ENCODE measurements at places on chromosomes 7 and 10.
A peak's percentile ranks its signal among the peaks of the same experiment; 100 is the strongest.

DNA sequence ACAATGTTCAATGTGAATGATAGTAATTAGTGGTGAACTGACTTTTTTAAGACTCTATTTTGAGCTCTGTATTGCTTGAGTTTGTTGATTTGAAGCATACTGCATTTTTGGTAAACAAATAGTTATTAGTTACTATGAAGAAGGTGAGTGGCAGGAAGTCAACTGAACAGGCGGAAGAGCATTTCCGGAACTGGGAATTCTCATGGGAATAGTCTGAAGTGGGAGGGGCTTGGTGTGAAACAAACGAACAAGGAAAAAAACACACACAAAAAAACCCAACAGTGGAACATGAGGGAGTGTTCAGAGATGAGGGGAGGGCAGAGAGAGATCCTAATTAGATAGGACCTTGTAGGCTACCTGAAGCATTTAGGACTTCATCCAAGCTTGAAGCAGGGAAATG lies 43.9 kb upstream of the C1QL3 start:
- no peak for DNase-seq

DNA sequence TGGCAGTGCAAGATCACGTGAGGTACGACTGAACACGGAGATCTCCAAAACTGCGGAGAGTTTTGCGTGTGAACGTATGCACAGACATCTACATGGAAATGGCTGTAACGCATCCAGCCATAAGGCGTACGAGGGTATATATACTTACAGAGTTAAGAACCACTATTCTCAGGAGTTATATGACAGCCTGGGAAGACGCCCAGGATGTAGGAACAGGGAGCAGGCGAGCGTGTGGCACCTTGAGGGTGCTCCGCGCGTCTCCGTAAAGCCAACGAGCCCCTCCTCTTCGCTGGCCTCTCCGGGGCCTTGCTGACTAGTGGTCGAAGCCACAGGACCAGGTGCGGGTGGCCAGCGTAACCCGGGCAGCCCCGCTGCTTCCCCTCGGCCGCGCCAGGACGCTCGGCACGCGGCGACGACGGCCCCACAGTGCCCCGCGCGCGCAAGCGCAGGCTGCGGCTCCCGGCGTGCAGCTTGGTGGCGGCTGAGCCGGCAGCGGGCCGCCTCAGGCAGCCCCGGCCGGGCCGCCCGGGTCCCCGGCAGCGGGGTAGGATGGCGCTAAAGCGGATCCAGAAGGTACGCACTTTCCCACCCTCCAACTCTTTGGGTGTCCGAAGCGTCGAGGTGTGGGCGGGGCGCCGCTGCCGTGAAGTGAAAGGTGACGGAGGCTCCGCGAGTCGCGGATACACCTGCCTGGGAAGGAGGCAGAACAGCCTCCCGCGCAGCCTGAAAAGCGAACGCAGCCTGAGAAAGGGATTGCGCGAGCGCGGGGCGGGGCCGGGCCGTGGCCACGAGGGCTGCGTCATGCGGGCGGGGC lies at the start of gene UBE2D4:
Gene UBE2D4, plus strand, starts transcription at position 453 of the 814 bp plus-strand sequence. Its CDS starts 97 bp downstream, at position 550.
- peak; percentile 71 for DNase-seq

GRCh38 chr7:117784315-117784714 lies 88.9 kb downstream of the CTTNBP2 start:
- DNase-seq = no peak

DNA sequence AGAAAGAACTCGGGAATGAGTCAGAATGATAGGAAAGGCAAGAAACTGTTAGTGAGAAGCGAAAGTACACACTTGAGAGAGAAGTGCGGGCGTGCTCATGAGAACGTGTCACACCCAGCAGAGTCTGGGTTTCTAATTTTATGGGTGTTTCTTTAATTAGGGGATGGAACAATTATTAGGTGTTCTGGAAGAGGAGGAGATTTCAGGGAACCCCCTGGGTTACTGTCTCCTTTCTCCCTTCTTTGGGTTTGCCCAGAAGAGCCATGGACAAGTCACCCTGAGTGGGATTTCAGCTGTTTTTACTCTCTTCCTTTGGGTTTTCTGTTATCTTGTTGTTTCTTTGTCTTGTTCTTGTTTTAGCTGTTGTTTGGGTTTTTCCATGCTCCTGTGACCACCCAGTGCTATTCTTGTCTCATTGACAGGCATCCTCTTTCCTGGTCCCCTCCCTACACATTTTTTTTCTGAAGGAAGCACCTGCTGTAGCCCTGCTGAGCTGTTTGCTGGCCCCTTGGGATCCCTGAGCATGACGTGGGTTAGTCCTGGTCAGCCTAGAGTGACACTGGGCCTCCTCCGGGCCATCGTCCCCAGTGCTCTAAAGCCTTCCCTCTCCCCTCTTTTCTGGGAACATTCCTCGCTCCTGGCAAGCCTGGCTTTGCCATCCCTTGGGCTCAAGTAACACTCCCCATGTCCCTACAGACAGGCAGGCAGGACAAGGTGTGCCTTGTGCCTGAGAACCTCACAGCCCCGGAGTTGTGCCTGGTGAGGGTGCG lies 3.5 kb downstream of the SH2D4B start:
- no peak for DNase-seq

- no peak for DNase-seq
Measured at GRCh38 chr7:18844735-18845134, 272.7 kb downstream of the TWIST1 start.

DNA sequence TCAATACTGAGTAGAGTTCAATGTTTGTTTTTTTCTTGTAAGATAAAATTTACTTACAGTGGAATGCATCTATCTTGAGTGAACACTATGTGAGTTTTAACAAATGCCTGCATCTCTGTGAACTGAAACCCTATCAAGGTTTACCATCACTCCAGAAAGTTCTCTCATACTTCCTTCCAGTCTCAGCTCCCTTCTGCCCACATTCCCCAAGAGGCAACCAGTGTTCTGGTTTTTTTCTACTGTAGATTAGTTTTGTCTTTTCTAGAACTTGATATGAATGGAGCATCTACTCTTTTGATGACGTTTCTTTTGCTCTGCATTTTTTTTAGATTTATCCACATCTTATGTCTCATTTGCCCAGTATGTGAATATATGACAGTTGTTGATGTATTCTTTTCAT lies 17.1 kb downstream of the WIPI2 start:
- DNase-seq = no peak

DNA sequence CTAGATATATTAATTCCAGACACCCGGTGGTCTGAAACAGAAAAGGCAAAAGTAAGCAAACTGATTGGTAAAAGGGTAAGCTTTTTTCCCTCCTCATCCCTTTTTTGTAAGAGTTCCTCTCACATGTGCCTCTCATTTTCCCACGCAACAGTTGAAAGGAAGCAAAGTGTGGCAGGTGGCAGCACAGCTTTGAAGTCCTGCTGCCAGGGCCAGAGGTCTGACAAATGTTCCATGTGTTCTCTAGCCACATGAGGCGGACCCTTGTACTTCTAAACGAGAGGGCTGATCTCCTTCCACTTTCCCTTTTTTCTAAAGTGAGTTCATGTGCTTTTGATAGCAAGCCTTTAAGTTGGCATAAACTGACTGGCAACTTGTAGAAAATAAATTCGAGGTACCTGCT lies 217.5 kb downstream of the POLR1F start:
- DNase-seq = no peak

DNA sequence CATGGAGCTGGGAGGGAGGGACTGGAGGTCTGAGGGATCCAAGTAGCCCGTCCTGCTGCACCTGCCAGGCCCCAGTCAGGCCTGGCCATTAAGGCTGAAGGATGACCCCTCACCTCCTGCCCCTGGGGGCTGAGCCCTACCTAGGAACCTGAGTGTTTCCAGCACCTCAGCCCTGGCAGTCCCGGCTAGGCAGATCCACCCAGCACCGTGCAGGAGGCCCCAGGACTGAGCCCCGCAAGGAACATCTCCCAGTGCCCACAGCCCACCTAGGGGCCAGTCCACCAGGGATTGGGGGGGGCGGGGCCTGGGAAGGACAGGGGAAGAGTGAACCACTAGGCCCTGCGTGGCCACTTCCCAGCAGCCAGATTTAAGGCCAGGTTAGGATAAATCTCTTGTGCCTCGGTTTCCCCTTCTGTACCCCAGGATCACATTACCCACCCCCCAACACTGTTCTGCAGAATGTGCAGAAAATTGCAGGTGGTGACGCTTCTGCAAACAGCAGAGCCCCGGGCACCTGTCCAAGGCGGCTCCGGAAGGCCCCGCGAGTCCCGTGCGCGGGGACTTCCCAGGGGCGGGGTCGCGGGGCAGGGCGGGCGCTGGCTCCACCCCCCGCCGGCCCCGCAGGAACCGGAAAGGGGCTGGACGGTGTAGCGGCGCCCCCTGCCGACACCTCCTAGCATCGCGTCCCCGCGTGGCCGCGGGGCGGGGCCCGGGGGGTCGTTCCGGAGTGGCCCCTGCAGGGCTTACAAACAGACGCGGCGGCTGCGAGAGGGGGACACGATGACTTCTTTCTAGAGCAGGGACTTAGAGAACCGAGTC lies 55.9 kb downstream of the PWWP2B start:
- DNase-seq = no peak

- peak; percentile 10 for DNase-seq
Measured at GRCh38 chr7:74094224-74095101, 10.9 kb downstream of the LIMK1 start.

- DNase-seq = no peak
Measured at GRCh38 chr10:72059843-72060822, 28.2 kb downstream of the SPOCK2 start.

DNA sequence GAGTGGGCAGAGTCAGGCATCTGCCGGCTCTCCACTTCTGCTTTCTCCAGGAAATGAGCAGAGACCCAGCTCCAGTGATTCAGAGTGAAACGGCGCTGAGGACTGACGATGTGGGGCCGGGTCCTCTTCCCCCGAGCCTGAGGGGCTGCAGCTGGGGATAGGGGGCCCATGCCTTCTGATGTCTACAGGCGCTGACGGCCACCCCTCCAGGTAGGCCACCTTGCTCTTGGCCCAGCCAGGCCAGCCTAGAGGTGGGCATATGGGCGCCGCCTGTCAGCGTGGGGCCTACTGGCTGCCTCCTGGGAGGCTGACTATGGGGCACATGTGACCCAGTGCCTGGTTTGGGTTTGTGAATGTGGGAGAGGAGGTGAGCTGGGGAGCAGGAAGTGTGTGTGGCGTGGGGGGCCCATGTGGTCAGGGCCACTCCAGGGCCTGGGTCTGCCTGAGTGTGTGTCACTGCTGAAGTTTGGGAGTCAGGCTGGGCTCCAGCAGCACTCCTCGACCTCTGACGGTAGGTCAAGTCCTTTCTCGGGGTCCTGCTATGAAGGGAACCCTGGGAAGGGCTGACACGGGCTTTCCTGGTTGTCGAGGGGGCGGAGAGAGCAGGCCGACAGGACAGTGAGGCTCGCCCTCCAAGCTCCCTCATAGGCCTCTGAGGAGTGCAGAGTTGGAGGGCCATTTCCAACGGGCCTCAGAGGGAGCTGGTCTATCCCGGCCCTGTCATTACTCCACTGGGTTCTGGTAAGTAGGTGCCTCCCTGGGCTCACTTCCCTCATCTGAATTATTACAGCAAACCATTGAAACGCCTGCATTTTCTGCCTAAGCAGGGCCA lies at the start of gene WDFY4:
Gene WDFY4, plus strand, starts transcription at position 82 of the 832 bp plus-strand sequence. CDS start 24,860 bp downstream, outside the sequence.
- DNase-seq = no peak

DNA sequence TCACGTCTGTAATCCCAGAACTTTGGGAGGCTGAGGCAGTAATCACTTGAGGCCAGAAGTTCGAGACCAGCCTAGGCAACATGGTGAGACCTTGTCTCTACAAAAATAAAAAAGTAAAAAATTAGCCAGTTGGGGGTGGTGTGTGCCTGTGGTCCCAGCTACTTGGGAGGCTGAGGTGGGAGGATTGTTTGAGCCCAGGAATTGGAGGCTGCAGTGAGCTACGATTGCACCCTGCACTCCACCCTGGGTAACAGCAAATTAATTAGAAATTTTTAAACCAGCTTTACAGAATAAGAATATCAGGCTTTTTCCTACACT lies 136.0 kb downstream of the EPC1 start:
- DNase-seq = no peak

GRCh38 chr7:15680446-15680845 lies 6.0 kb downstream of the MEOX2 start:
- DNase-seq = no peak

DNA sequence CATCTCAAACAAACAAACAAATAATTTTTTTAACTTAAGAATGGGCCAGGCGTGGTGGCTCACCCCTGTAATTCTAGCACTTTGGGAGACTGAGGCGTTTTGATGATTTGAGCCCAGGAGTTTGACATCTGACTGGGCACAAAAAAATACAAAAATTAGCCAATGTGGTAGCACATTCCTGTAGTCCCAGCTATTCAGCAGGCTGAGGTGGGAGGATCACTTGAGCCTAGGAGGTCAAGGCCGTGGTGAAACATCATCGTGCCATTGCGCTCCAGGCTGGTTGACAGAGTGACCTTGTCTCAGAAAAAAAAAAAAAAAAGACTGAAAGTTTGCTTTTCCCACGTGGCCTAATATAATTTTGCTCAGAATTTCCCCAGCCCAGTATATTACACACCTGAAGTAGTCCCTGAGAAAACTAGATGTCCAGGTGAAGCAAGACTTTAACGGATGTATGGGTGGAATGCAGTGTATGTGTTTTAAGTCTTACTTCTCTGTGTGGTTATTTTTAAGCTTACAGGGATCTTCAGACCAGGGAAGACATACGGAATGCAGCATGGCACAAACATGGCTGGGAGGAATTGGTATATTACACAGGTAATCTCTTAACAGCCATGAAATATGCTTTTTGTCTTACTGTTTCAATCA lies 32.6 kb downstream of the NIPSNAP2 start:
- no peak for DNase-seq

GRCh38 chr7:15802425-15802824 lies 115.9 kb upstream of the MEOX2 start:
- DNase-seq = no peak

DNA sequence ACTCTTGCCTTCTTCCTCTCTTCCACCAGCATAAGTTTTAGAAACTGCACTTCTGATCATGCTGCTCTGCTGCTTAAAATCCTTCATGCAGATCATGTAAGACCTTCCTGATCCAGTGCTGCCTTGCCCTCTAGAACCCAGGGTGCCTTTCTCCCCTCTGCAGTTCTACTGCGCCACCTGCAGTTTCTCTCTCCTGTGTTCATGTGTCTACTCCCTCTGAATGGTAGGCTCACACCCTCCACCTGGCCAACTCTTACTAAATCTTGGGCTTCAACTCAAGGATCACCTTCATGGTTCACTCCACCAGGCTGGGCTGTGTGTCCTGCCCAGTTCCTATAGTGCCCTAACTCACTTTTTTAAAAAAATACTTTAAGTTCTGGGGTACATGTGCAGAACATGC lies 174.6 kb upstream of the ITGB1 start:
- DNase-seq = no peak

GRCh38 chr7:156777364-156778069 lies 115.5 kb downstream of the LMBR1 start:
- no peak for DNase-seq

- DNase-seq = no peak
Measured at GRCh38 chr10:35511647-35512046, 93.5 kb upstream of the GJD4 start.

DNA sequence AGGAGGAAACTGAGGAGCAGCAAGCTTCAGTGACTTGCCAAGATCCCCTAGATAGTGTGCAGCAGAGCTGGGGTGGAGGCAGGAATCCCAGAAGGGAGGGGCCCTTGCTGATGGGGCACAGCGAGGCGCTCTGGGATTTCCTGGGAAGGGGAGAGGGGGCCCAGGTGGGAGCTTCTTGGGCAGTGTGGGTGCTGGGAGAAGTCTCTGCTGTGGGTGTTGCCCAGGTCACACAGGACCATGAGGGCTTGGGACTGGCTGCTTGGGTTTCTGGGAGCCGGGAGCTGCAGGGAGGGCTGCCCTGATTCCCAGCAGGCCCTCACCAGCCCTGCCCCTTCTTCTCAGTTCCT lies 55.2 kb downstream of the TSPAN15 start:
- DNase-seq = no peak
